ENCODE measurements at places on chromosomes 5 and 9. TPM values are rescaled to one million over a fixed set of nuclear protein-coding genes. Genes with fewer than 3 reads are reported as not detected.

Gene LYSMD3
- 26.9 TPM for total RNA-seq

Gene CDKN2A
- total RNA-seq: 71.6 TPM

Gene CDC20B
- total RNA-seq: 0.11 TPM

Gene NUTM2F
- total RNA-seq: not detected

Gene PGM5
- total RNA-seq: 1.8 TPM

GRCh38 chr5:1399737-1400136 lies 45.5 kb downstream of the SLC6A3 start:
- no peaks in the 10 kb centered on the region for H3K27me3 ChIP-seq
- H3K4me3 ChIP-seq: no peak overlapping the region
- no peaks in the 10 kb centered on the region for H3K4me1 ChIP-seq
- no peak for DNase-seq

- no peaks in the 10 kb centered on the region for H3K36me3 ChIP-seq
- peak overlapping the region; percentile 100 for H3K27ac ChIP-seq
- H3K4me1 ChIP-seq: peaks cover 14% of the 10 kb centered on the region
- peak overlapping the region; percentile 98 for H3K4me3 ChIP-seq
Observed at GRCh38 chr5:139342423-139342723, 719 bp downstream of the PAIP2 start.

- peak overlapping the region; percentile 21 for H3K27ac ChIP-seq
- H3K27me3 ChIP-seq: no peaks in the 10 kb centered on the region
- peak overlapping the region; percentile 50 for H3K4me3 ChIP-seq
- no peaks in the 10 kb centered on the region for H3K36me3 ChIP-seq
- peak; percentile 73 for DNase-seq
- peaks cover 36% of the 10 kb centered on the region for H3K4me1 ChIP-seq
Observed at GRCh38 chr5:93572608-93573353, 8.2 kb downstream of the NR2F1-AS1 start.

GRCh38 chr9:81119591-81119990 lies 569.8 kb downstream of the TLE1 start:
- H3K4me1 ChIP-seq: no peaks in the 10 kb centered on the region
- H3K36me3 ChIP-seq: no peaks in the 10 kb centered on the region
- no peaks in the 10 kb centered on the region for H3K27me3 ChIP-seq
- DNase-seq: no peak
- H3K4me3 ChIP-seq: no peak overlapping the region

- no peaks in the 10 kb centered on the region for H3K4me1 ChIP-seq
- no peaks in the 10 kb centered on the region for H3K36me3 ChIP-seq
- no peak overlapping the region for H3K27ac ChIP-seq
- no peaks in the 10 kb centered on the region for H3K27me3 ChIP-seq
- no peak overlapping the region for H3K4me3 ChIP-seq
Observed at GRCh38 chr9:99999797-100000196, 93.3 kb downstream of the STX17 start.

DNA sequence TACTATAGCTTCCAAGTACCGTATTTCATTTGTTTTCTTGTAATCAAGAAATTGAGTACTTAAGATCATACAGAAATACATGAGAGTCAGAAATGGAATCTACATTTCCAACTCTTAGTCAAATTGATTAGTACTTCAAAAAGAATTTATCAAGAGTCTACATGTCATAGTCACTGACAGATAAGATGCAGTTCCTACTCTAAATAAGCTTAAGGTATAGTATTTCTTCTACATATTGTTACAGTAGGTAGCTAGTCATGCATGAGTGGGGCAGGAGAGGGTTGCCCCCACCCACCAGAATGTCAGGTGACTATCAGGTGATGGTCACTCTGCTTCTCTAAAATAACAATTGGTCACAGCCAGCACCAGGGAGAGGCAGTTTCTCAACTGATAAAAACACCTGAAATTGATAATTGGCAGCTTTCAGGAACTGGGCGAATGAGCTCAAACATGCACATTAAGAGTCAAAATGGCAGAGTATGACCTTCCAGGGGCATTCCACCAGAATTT lies 2.9 kb downstream of the BAAT start:
- DNase-seq: no peak
- no peaks in the 10 kb centered on the region for H3K27me3 ChIP-seq
- H3K4me3 ChIP-seq: no peak overlapping the region
- H3K4me1 ChIP-seq: no peaks in the 10 kb centered on the region

DNA sequence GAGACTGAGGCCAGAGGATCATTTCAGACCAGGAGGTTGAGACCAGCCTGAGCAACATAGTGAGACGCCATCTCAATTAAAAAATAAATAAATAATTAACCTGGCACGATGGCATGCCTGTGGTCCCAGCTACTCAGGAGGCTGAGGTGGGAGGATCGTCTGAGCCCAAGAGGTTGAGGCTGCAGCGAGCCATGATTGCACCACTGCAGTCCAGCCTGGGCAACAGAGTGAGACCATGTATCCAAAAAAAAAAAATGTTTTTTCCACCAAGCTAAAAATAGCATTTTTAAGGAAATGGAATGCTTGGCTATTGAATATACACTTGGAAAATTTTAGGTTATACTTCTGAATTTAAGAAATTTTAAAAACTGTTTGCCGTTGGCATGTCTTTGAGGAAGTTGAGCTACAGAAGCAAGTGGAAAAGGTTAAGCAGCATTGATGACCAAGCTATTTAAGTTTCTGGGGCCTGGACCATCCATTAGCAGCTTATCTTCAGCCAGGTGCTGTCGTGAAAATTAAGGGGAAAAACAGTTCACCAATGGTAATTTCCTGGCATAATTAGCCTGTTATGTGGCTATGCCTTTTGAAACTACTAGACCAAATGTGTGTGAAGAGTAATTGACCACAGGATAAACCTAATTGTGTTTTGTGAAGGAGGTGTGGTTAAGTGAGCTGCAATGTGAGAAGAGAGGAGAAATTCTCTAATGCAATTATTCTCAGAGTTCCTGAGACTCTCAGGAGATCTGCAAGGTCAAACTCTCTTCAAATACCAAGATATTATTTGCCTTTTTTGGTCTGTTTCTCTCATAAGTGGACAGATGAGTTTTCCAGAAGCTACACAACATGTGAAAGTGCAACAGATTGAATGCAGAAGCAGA lies 21.0 kb downstream of the F2R start:
- no peak overlapping the region for H3K4me3 ChIP-seq
- peaks cover 30% of the 10 kb centered on the region for H3K36me3 ChIP-seq
- H3K27me3 ChIP-seq: no peaks in the 10 kb centered on the region
- no peak overlapping the region for H3K27ac ChIP-seq
- H3K4me1 ChIP-seq: peaks cover 3% of the 10 kb centered on the region
- no peak for DNase-seq

- H3K27ac ChIP-seq: no peak overlapping the region
- H3K4me1 ChIP-seq: peaks cover 47% of the 10 kb centered on the region
- no peak overlapping the region for H3K4me3 ChIP-seq
- no peaks in the 10 kb centered on the region for H3K36me3 ChIP-seq
- DNase-seq: no peak
Observed at GRCh38 chr5:145979270-145980223, 43.2 kb downstream of the SH3RF2 start.

DNA sequence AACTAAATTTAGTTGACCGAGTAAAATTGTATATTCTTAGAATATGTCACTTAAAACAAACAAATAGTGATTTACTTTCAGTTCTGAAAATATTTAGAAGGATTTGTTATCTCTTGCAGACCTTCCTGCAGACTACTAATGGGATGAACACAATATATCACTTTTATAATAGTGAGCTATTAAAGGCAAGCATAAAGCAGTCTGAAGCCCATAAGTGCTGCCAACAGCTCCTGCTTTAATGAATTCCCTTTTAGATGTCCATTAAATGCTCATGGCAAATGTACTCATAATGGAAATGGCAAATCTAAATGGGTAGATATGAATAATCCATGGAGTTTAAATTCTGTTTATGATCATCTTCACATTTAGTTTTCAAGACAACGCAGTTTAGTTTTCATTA lies 170.2 kb downstream of the RANBP17 start:
- peaks cover 2% of the 10 kb centered on the region for H3K36me3 ChIP-seq
- DNase-seq: no peak
- H3K4me1 ChIP-seq: no peaks in the 10 kb centered on the region
- H3K4me3 ChIP-seq: no peak overlapping the region
- H3K27me3 ChIP-seq: no peaks in the 10 kb centered on the region

Data from astrocyte (in vitro differentiated cells and primary cell).